ENCODE measurements at places on chromosomes 7 and 10. TPM values are rescaled to one million over a fixed set of nuclear protein-coding genes. Genes with fewer than 3 reads are reported as not detected.

PDSS1 gene
- 17.8 TPM for total RNA-seq

- DNase-seq = no peak
These were observed 162.2 kb downstream of the EGFR start for GRCh38 chr7:55180963-55181542.

C10orf67 gene
- total RNA-seq = not detected

UNCX gene
- not detected for total RNA-seq

GRCh38 chr7:112080441-112080840, 125.8 kb downstream of the DOCK4 start:
- DNase-seq = no peak

GHRHR gene
- total RNA-seq = not detected

GRCh38 chr10:62694537-62695126, 109.9 kb upstream of the ADO start:
- no peak for DNase-seq

DNA sequence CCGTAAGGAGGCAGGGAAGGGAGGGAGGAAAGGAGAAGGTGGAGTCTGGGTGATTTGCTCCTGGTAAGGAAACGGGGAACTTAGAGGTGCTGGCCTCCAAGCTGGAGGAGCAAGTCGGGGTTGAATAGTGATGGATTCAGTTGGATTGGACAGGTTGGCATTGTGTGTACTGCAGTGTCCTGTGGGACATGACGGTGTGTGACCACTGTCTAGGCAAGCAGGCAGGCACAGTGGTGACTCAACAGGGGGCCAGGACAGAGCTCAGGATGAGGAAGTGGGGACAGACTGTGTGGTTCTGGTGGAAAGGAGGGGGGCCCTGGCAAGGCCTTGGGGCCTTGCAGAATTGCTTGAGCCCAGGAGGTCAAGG, 48.8 kb downstream of the COL26A1 start:
- no peak for DNase-seq

DNA sequence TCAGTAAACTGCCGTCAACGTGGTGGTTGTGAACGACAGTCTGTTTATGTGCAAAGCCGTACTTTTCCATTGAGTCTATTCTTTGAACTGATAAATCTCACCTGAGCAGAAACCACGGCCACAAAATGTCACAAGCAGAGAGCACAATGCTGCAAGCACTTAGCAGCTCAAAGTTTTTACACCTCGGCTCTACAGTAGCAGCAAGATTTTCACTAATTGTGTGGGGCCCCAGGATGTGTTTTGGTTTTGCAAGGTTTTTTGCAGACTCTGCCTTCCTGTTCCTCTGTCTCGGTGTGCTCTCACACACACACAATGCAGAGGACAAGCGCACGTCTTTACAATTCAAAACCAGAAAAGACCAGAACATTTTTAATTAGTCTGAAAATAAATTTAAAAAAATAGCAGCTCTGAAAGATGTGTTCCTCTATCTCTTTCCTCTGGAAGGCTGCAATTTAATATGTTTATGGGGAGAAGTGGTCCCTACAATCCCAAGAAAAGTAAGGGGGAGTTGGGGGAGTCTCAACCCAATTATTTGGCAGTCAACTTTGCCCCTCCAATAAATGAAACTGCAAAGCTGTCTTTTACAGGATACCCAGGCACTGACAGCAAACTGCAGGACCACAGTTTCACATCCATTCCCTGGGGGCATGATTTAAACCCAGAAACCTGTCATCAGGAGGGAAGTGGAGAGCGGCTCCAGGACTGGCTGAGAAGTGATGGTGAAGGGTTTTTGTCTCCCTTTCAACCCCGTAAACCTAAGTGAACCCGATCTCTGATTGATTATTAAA, 73.8 kb upstream of the SFMBT2 start:
- peak; percentile 91 for DNase-seq

- no peak for DNase-seq
These were observed 133.3 kb downstream of the STRA8 start for GRCh38 chr7:135366843-135367508.

ZNF438 gene
- total RNA-seq = 2.6 TPM

GRCh38 chr10:113616244-113617074, 47.4 kb downstream of the NRAP start:
- no peak for DNase-seq

GRCh38 chr10:103720328-103720963, 134.9 kb downstream of the SH3PXD2A start:
- no peak for DNase-seq

TRPV5 gene
- total RNA-seq = not detected

PLCE1 gene
- total RNA-seq = not detected

COPS6 gene
- 78.3 TPM for total RNA-seq

DNA sequence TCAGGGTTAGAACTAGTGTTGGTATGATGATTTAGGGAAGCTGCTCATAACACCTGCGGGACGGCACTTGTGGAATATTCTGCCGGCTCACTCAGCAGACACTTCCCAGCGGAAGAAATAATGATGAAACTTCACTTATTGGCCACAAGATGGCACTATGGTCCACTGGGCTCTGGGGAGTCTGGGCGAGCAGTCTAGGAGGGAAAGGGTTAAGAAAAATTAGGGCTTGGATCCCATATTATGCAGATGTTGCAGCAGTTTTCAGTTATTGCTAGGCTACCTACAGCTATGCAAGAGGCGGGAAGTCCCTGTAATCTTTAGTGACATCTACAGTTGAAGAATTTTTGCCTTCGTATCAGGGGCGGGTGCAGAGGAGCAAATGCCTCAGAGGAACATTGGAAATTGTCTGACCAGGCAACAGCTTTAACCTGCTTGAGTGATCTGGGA, 238.7 kb upstream of the PRSS58 start:
- DNase-seq = peak; percentile 33

TAC1 gene
- not detected for total RNA-seq

DNA sequence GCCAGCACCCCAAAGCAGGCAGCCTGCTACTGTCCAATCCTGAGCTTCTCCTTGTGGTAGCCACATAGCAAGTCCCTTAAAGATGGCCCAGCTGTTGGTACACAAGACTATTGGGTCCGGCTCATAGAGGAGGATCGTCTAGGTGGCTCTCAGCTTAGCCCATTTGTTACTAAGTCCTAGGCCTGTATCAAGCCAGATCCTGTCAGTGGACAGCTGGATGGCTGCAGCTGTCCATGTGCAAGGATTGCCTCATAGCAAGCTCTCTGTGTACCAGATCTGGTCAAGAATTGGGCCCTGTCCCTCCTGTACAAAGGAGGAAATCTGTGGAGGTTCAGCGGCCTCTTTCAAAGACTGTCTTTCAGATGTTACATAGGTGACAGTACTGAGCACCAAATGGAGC, 12.2 kb upstream of the TMEM168 start:
- no peak for DNase-seq

Data from activated CD8-positive, alpha-beta T cell treated with anti-CD3 and anti-CD28 coated beads, Interleukin-2, amount 10 ng/mL, durations not matched to agents 7 days and 5 days (primary cell).